ENCODE measurements at places on chromosomes 4 and X.

DNA sequence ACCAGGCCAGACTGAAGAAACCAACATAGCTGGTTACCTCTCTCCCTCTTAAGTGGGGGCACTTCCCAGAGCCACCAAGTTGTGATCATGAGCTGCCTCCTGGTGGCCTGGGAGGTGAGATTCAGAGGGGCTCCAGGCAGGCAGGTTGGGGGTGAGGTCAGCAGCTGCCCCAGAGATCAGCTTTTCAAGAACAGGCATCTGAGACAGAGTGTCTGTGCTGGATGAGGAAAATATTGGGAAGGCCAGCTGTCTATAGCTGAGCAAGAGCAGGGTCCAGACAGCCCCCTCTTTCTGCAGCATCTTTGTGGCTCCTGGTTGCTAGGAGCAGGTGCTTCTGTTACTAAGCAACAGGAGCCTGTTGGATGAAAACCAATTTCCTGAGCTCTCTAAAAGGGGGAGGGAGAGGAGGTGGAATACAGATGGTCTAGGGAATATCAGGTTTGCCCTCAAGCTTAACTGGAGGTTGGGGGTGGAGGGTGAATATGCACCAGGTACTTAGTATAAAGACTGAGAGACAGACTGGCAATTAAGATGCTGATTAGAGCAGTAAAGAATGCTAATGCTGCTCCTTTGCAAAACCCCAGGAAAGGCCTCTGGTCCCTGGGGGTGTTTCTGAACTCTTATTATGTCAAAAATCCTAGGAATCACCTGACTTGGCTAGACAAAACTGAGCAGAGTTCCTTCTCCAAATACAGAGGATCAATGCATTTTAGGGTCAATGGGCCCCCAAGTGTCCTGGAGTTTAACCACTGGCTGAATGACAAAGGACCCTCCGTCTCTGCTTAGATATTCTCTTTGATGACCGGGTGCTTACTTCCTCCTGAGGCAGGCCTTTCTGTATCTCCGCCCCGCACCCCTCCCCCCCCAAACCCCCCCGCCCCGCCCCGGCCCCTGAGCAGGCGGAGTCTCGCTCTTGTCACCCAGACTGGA lies 21.4 kb downstream of the ZCCHC13 start:
- DNase-seq, result no peak

DNA sequence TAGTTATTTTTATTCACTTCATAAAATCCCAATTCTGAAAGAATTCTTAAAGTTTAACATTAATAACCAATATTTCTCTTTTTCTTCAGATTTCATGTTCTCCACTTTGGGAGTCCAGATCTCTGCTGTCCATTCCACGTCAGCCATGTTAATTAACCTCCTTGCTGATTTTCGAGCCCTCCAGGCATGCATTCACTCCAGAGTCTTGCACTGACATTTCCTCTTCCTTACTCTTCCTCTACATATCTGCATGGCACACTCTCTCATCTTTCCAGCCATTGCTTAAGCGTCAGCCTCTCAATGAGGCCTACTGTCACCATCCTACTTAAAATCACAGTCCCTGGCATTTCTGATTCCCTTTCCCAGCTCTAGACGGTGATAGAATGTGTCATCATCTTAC lies 144.8 kb downstream of the MAD2L1 start:
- no peak for DNase-seq

- DNase-seq, result no peak
Observed at GRCh38 chr4:113603911-113604310, 157.6 kb downstream of the CAMK2D start.

- DNase-seq, result no peak
Observed at GRCh38 chrX:120299928-120300327, 11.3 kb downstream of the TMEM255A start.

GRCh38 chrX:16484338-16484737 lies 165.6 kb upstream of the S100G start:
- DNase-seq, result no peak

DNA sequence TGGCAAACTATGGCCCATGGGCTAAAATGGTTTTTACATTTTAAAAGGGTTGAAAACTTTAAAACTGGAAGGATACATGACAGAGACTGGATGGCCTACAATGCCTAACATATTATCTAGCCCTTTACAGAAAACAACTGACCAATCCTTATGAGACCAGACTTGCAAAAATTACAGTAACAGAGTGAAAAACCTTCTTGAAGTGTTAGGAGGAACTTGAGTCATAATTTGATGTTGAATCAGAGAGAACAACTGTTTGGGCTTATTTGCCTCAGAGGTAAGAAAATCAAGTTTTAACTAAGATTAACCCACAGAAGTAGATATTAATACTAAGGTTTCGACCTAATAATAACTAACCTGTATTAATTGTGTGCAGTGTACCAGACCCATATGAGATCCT lies 12.4 kb upstream of the NAP1L5 start:
- DNase-seq, result no peak

DNA sequence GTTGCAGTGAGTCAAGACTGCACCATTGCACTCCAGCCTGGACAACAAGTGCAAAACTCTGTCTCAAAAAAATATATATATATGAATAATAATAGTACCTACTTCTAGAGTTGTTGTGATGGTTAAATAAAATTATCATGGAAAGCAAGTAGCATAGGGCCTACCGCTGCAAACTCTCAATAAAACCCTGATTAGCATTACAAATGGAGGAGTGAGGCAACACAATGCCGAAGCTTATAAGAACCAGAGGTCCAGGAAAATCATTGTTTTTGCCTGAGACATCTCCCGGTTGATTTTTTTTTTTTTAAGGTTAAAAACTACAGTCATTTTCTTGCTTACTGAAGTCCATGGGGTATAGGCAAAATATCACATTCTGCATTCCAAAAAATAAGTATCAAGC lies 185.0 kb upstream of the GALNT7 start:
- DNase-seq, result no peak

GRCh38 chr4:88200186-88200585 lies 41.7 kb upstream of the ABCG2 start:
- DNase-seq, result no peak

DNA sequence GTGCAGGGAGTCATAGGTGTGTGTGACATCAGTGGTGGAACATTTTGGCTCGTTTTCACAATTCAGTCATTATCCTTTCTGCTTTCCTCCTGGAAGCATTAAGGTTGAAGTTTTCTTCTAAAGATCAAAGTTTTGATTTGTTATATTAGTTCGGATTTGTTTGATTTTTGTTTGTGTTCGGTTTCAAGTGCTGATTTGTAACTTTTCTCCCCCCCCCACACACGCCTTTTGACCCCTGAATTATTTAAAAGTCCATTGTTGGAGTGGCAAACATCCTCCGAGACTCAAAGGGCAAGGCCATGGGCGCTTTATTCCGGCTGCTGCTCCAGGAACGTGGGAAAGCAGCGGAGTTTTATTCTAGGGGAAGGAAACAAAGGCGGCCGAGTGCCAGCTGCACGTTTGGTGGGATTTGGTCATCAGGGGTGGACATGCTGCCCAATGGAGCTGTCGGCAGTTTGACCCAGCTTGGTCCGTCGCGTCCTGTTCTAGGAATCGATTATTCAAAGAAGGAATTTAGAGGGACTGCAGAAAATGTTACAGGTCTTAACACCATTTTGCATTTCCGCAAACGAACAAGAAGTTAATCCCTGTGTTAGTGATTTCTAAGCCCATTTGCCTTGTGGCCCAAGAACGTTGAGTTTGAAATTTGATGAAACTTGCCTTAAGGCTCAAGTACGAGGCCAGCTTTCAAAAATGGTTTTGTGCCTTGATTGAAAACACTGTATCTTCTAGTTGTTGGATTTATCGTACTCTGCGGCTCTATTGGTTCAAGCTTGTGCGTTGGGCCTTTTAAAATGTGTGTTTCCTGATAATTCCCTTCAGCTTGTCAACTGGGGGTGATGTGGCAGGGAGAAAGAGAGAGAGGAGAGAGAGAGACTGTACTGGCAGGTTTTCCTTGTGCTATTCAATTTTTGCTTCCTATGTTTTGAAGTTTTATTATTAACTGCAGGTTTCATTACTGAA lies 565 bp upstream of the ZNF41 start:
- DNase-seq, result no peak

GRCh38 chr4:81225252-81225651 lies 10.2 kb upstream of the PRKG2 start:
- no peak for DNase-seq

- DNase-seq, result peak; percentile 4
Observed at GRCh38 chr4:73257651-73258435, 755 bp downstream of the ANKRD17 start.

- DNase-seq, result no peak
Observed at GRCh38 chr4:39256436-39256835, 74.1 kb downstream of the WDR19 start.

DNA sequence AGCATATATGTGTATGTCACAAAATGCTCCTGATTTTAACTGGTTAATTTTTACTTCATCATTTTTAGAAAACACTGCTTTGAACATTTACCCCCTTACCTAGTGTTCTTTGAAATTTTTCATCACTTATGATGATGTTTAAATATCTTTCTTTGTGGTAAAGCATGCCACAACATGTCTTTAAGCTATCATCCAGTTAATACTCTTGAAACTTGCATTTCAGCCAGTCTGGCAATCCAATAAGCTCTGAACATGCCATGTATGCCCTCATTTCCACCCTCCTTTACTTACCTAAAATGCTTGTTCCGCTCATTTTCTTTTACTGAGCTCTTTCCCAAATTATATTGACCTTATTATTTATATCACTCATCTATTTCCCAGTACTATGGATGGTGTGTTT lies 581.2 kb downstream of the RAPGEF2 start:
- DNase-seq, result no peak

DNA sequence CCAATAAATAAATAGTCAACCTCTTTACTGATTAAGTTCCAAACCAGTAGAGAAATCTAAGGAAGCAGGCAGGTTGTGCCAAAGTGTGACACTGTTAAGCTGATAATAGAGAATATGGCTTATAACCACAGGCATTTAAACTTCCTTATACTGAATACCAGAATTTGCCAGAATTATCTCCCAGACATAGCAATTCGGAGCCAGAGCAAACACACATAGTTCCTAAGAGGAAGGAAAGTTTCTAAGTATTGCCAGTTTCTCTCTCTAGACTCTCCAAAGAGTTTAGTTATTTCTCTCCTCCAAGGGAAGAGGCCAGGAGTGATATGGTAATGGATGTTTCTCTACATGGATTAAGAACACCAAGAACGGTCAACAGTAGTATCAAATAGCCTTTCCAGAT lies 191.7 kb upstream of the CPEB2 start:
- DNase-seq, result no peak

DNA sequence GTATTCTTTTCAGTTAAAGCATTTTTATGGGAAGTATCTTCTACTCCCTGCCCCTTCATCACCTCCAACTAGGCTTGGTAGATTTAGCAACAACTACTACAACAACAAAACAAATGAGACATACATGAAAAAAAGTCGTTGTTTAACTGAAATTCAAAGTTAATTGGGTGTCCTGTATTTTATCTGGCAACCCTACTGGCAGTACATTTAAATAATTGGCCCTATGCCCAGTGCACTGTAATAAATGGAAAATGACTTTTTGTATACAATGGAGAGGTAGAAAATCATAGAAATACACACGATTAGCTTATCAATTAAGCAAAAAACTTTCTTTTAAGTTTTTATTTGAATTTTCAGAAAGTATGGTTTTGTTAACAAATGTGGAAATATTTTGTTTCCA lies 21.4 kb upstream of the CLGN start:
- DNase-seq, result no peak

- no peak for DNase-seq
Observed at GRCh38 chrX:47172971-47173792, 20.4 kb upstream of the UBA1 start.

DNA sequence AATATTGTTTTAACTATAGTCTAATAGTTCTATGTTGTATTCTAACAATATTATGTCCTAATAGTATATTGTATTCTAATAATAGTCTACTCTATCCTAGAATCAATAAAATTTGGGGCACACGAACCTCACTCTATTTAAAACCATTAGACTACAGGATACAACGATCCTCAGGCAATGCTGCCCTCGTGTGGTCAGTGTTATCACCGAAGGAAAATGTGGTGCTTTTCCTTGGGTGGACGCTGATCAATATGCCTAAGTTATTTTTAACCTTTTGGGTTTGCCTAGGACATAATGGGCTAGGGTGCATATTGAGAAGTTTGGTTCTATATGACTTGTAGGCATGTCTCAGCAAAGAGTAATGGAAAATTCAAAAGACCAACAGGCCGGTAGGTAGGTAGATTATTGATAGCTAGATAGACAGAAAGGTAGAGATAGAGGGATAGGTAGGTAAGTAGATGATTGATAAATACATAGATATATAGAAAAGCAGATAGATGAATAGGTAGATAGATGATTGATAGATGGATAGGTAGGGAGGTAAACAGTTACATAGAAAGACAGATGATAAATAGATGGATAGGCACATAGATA lies 75.1 kb downstream of the PRKX start:
- no peak for DNase-seq

DNA sequence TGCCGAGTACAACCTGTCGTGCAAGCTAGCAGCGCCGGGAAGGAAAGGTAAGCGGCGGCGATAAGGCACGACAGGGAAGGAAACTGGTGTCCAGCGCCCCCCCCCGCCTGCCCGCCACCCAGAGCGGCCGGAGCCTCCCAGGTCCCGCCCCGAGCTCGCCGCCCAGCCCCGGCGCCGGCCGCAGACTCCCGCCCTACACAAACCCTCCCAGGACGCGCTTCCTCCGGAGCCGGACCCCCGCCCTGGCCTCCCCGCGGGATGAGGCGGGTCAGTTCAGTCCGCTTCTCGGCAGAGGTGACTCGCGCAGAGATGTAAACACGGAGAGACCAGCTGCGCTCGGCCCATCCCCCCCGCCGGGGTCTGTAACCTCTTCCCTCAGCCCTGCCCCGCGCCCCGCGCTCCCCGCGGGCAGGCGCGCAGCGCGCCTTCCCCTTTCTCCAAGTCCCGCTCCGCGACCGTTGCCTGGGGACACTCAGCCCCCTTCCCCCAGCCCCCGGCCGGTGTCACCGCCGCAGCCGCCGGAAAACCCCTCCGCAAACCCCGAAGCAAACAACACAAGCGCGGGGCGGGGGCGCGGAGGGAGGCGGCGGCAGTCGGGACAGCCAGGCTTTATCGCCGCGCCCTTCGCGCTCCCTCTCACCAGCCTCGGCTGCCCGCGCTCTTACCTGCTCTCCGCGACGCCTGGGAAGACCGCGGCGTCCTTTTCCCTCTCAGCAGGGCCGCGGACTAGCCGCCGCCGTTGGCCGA lies 543 bp downstream of the ELF2 start:
- peak; percentile 11 for DNase-seq
